ENCODE measurements at places on chromosomes 4 and X.

- DNase-seq: no peak
These were observed 43.3 kb upstream of the STX18 start for GRCh38 chr4:4585012-4585670.

DNA sequence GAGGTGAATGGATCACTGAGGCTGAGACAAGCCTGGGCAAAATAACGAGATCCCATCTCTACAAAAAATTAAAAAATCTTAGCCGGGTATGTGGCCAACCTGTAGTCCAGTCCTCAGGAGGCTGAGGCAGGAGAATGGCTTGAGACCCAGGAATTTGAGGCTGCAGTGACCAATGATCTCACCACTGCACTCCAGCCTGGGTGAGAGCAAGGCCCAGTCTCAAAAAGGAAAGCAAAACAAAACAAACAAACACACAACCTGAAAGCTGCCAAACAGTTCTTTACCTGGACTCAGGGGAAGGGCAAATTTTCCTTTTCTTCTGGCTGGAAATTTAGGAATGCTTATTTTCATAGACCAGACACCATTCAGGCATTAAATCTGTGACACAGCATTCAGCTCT, 163.1 kb upstream of the FAT1 start:
- no peak for DNase-seq

DNA sequence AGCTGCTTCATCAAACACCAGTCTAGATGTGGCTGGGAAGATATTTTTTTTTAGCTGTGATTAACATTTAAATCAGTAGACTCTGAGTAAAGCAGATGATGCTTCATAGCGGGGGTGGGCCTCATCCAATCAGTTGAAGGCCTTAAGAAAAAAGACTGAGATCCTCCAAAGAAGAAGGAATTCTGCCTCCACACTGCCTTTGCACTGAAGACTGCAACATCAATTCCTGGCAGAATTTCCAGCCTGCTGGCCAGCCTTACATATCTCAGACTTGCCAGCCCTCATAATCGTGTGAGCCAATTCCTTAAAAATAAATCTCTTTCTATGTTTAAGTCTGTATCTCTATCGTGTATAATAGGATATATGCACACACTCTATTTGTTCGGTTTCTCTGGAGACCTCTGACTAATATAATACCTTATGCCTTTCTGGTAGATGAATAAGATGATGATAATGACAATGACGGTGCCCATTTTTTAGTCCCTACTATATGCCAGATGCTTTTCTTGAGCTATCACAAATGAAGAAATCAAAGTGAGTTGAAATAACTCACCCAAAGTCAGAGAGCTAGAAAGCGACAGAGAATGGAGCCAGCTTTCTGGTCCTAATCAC, 66.1 kb upstream of the SOD3 start:
- DNase-seq: no peak

DNA sequence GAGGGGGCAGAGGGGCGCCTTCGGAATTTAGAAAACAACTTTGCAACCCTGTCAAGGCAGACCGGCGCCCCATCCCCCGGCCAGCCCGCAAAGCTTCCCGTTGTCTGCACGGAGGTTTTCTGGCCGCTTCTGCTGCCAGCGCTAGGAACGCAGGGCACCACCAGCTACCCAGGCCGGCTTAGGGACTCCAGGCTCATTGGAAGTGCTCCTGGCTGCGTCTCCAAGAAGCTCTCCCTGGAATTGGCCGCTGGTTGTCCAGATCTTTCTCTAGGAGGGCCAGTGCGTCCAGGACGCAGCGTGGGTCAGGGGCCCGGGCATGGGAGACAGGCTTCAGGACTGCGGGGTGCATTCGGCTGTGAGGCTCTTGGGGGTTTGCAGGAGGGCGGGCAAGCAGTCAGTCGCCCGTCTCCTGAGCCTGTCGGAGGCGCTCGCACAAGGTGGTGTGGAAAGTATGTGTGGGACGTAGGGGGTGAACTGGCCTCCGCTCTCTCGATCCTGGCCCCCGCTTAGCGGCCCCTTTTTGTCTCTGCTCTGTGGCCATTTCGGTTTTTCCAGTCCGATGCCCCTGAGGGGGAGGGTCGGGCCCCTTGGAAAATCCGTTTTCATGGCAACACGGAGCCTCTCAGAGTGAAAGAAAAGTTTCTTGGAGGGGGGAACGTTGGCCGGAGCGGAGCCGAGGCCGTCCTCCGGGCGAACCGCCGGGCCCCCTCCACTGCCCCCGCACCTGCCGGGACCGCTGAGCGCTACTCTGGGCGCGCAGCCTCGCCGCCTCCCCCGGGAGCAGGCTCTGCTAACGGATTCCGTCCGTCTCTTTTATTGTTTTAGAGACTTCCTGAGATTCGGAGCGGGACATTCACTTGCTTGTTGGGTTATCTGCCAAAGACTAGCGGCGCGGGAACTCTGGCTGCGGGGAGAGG, 810 bp upstream of the SOX3 start:
- no peak for DNase-seq

DNA sequence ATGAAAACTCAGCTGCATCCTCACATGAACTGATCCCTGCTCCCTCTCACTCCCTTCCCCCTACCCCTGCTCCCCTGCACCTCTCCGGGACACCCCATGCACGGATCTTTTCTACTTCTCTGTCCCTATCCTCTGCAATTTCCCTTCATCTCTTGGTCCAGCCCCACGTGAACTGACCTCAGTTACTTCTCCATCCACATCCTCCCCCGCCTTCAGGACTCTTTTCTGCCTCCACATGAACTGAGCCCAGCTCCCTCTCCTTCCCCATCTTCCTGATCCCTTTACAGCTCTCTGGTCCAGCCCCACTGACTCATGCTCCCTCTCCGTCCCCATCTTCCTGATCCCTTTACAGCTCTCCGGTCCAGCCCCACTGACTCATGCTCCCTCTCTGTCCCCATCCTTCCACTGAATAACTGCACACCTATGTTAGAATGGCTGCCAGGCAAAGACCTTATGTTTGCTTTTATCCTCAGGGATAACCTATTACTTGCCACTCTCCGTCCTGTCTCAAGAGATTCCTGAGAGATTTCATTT, 5.6 kb downstream of the CETN2 start:
- DNase-seq: no peak

DNA sequence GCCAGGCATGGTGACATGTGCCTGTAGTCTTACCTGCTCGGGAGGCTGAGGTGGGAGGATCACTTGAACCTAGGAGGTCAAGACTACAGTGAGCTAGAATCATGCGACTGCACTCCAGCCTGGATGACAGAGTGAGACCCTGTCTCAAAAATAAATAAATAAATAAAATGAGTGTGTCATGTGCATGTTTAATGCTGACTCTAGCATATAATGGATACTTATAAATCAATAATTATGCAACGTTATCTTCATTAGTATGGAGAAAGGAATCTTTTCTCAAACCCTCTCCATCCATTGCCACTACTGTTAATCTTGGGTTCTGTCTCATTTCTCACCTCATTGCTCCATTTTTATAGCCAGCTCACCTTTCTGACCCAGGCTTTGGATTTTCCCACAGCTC, 189.5 kb upstream of the RPL34 start:
- no peak for DNase-seq

- no peak for DNase-seq
These were observed 262.6 kb downstream of the C4orf33 start for GRCh38 chr4:129358571-129358970.

DNA sequence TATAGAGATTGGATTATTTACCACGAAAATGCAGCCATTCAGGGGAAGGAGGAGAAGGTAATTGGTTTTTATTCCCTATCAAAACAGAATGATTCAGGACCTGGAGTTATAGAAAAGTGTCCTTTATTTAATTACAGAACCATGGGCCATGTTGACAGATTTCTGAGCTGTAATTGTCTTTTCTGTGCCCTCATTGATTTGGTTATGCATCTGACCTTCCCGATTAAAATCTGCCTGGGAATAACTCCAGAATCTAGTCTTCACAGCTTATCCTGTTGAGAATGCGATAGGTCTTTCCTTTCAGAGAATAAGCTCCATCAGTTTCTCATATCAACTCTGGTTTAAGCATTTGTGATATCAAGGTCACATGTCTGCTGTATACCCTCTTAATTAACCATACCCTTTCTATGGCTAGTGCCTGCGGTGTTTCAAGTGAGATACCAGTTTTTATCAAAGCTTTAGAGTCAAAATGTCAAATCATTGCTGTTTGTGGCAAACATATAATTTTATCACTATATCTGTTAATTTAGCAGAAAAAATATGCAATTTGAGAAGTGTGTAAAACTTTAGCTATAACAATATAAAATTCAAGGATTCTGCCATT, 37.2 kb upstream of the ANK2 start:
- no peak for DNase-seq

GRCh38 chrX:110041980-110042379, 39.1 kb downstream of the TMEM164 start:
- no peak for DNase-seq

DNA sequence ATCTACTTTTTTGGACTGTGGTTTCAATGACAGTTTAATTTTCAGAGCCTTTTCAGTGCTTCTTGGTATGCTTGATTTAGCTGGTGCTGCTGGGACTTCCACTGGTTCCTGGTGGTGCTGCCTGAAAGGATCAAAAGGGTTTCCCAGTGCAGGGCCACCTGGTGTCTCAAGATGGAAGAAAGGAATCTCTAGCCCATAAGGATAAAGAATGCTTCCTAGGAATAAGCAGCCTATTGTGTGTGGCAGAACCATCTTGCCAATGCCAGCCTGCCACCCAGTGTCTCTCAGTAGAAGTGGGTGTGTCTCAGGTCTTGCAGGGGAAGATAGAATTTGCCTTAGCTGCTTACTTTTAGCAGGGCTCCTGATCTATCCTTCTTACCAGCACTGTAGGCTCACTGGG, 15.0 kb upstream of the RAI2 start:
- DNase-seq: no peak

DNA sequence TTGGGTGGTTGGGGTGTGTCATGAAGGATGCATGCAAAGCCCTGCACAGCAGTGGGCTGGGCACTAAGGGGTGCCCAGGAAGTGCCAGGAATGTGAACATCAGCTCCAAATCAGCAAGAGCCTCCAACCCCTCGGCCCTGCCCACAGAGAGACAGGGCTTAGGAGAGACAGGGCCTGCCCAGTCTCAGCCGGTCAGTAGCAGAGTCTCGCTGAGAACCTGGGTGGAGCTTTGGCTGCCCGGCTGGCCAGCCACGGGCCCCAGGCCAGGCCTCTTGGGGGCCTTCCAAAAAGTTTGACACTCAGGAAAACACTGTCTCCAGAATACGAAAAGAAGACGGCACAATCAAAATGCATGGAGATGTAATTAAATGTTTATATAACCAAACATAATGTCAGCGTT, 4.3 kb upstream of the MXD4 start:
- no peak for DNase-seq

DNA sequence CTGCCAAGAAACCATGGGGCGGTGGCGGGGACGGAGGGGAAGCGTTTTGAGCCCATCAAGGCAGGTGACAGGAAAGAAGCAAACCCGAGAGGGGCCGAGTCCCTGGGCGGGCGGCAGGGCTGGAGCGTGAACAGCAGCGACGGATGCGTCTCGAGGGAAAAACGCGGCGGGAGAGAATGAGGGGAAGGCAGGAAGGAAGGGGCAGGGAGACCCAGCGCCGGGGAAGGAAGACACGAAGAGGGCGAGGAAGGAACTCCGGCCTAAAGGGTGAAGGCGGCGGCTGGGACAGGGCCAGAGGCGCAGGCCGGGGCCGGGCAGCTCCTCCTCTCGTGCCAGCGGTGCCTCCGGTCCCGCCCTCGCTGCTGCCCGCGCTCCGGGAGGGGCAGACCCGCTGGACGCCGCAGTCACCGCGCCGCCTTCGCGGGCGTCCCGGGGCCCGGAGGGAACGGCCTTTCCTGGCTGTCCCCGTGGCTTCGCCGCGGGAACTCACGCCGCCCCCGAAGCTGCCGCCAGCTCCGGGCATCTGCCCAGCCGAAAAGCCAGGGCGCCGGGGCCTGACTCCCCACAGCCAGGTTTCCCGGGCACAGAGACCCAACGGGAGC, 751 bp upstream of the RGS12 start:
- peak; percentile 26 for DNase-seq

- no peak for DNase-seq
These were observed 120.1 kb upstream of the NAP1L5 start for GRCh38 chr4:88817740-88818139.

- DNase-seq: no peak
These were observed 334.0 kb upstream of the NDST3 start for GRCh38 chr4:117700111-117700892.

- DNase-seq: no peak
These were observed 16.6 kb downstream of the SMPX start for GRCh38 chrX:21741364-21741763.

GRCh38 chr4:175671491-175671934, 140.6 kb downstream of the GPM6A start:
- no peak for DNase-seq

GRCh38 chrX:56033495-56034180, 198.5 kb upstream of the KLF8 start:
- DNase-seq: peak; percentile 25

- no peak for DNase-seq
These were observed 29.4 kb downstream of the XG start for GRCh38 chrX:2781226-2781571.

- DNase-seq: no peak
These were observed 28.0 kb downstream of the PIGG start for GRCh38 chr4:526971-527460.

DNA sequence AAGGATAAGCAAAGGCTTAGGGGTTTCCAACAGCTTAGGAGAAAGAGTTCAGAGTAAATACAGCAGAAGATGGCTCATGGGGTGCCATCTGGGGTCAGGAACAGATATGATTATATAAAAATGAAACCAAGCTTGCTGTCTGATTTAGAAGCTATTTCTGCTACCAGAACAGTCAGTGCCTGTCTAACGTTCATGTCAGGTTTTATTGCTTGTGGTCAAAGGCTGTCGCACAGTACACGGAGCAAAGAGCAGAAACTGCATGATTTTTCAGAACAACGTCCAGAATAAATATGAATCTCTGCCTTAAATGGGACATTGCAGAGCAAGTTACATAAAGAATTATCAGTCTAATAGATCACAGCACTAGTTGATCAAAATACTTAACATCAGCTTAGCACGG, 17.4 kb downstream of the CETN2 start:
- DNase-seq: no peak

- DNase-seq: no peak
These were observed 655 bp downstream of the HELT start for GRCh38 chr4:185018834-185019455.

- DNase-seq: no peak
These were observed 17.6 kb upstream of the FAT4 start for GRCh38 chr4:125297116-125297515.

- peak; percentile 51 for DNase-seq
These were observed 672 bp downstream of the LONRF3 start for GRCh38 chrX:118974908-118975671.

- DNase-seq: no peak
These were observed 14.3 kb downstream of the G3BP2 start for GRCh38 chr4:75658876-75659275.

All from naive B cell (primary cell).